Hippocampal formation (tissue), 2 donors: ENCODE measurements at places on chromosomes 5 and 9.

DNA sequence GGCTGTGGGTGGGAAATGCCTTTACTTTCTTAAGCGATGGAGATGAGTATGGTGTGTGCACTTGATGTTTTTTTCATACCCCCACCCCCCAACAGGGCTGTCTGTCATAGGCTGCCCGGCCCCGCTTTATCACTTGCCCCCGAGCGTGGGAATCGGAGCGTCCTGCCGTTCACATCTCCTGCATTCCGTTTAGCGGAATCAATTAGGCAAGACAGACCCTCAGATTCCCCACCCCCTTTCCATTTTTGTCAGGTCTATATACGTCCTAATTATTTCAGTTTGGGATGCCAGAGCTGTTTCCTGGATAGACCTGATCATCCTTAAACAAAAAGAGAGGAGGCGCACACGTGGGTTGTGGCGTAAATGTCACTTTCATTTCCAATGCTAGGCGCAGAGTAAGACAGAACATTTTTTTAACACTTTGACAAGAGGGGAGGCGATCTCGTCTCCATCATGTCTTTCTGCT is 217.2 kb downstream of the MEF2C start:
- no peak for DNase-seq

- DNase-seq = no peak
Measured at GRCh38 chr9:89464300-89464901, 33.5 kb downstream of the SEMA4D start.

GRCh38 chr5:113450462-113450861 is 15.7 kb upstream of the TSSK1B start:
- DNase-seq = no peak

GRCh38 chr9:36471359-36471758 is 71.3 kb upstream of the RNF38 start:
- DNase-seq = no peak

DNA sequence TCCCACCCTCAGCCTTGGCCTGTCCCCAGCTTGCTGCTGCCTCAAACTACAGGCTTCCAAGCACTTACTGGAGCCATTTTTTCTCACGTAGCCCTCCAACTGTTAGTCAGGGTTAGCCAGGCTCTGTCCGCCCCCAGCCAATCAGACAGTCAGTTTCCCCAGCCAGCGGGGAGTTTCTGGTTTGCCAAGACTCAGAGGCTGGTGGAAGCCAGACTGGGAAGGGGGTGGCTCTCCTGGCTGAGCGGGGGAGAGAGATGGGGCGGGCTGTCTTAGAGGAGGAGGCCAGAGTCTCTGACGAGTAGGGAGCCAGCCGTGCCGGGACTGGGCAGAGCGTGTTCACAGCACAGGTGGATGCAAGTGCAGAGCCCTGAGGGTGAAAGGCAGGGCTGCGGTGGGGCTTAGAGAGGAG is 15.3 kb downstream of the PROP1 start:
- no peak for DNase-seq

- no peak for DNase-seq
Measured at GRCh38 chr5:96001262-96001661, 39.6 kb upstream of the ELL2 start.

GRCh38 chr5:136382791-136383190 is 17.4 kb upstream of the TRPC7 start:
- DNase-seq = no peak

DNA sequence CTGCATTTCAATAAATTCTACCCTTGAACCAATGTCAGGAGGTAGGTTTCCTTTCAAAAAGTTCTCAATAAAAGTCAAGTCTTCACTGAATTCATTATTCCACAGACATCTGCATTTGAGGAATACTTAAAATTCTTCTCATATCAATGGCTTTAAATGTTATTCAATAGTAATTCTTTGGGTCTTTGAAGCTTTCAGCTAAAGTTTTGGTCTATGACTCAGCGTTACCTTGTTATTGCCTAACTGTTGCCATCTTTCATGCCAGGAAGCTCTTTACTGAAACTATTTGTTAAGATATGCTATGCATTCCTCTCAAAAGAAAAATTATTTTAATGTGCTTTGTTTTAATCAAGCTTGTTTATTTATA is 170.5 kb downstream of the NNT start:
- no peak for DNase-seq

- DNase-seq = no peak
Measured at GRCh38 chr9:135828656-135829055, 78.7 kb downstream of the CAMSAP1 start.

- DNase-seq = no peak
Measured at GRCh38 chr9:122281368-122281767, 16.7 kb downstream of the MRRF start.

DNA sequence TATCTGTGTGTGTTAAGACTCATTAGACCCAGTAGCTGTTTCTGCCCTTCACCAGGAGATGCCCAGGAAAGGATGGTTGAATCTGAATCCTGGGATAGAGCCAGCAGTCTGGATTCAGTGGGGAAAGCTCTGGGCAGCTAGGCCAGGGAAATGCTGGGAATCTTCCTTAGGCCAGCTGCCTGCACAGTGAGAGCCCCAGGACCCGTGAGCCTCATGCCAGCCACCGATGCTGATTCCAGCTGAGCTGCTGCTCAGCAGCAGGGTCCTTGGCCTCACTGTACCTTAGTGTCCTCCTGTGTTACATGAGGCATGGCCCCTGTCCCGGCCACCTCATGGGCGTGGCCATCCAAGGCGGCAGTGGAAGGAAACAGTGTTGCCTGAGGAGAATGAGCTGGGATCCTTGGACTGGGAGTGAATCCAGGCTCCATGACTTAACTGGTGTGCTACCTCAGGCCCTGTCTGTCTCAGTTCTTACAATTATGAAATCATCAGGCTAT is 87.1 kb downstream of the AMBP start:
- no peak for DNase-seq

- DNase-seq = no peak
Measured at GRCh38 chr5:83689881-83690280, 30.8 kb downstream of the HAPLN1 start.

DNA sequence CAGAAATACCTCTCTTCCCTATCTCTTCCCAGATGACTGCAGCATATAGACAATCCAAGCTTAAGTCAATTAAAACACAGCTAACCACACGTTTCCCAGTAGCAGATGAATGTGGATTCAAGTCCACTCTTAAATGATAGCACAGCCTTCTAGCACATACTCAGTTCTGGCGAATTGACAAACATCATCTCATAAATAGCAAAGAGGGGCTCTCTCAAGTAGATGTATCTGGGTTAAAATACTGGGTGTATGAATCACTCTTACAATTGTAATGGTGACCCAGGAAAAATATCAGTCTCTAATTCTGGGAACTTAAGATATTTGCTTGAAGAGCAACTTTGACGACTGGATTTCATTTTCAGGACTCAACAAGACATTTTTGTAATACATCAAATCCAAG is 67.0 kb upstream of the HAPLN1 start:
- no peak for DNase-seq

DNA sequence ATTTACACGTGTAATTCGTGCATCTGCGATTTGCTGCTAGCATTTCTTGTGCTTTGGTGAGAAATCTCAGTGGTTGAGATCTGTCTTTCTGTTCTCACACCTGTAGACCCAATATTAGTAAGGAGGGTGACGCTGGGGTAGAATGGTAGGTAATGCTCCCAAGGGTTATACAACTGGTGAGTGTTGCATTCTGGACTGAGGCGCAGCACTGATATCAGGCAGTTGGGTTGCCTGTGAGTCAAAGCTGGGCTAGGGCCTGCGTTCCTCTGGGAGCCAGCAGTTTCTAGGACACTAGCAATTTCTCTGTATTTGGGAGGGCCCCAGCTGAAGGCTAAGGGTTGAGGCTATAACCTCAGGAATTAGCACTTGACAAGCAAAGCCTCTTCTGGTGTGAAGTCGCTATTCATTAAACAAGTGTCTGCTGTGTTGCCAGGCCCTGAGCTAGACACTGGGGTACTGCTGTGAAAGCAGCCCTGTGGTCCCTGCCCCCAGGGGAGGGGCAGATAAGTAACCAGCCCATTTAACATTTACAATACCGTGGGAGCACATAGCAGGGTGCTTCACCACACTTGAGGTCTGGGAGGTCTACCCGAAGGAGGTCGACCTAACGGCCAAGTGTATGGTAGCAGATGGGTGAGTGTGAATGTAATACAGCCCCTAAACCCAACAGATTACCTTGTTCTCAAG is 28.7 kb downstream of the LARP1 start:
- no peak for DNase-seq

GRCh38 chr5:64790210-64790609 is 21.5 kb downstream of the CWC27 start:
- no peak for DNase-seq

DNA sequence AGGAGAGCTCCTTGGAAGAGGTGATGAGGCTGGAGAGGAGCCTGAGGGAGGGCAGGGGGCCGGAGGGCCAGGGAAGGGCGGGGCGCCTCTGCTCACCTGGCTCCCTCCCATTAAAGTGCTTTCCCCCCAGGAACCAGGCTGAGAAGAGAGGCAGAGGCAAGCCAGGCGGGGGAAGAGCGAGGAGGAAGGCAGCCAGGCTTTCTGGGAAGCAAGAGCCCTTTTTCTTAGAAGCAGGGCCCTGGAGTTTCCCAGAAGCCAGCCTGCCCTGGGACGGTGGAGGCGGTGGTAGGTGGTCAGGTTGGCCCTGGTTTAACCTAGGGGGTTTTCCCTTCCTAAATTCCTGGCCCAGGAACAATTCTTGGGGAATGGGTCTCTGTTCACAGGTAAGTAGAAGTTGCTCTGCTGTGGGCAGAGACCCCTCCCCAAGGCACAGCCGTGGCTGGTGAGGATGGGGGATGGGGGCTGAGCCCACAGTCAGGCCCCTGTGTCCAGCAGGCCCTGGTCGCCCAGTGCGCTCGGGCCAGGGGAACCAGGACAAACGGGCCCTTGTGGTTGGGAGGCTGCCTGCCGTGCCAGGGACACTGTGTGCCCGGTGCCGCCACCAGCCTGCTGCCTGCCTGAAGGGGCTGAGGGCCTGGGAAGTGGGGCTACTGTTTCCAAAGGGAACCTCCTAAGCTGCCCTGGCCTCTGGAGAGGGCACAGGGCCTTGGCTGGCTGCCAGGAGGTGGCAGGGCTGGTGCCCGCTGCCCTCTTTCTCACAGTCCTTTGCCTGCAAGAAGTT is 16.6 kb upstream of the RALGDS start:
- DNase-seq = peak; percentile 90

GRCh38 chr9:76996700-76997099 is 22.8 kb upstream of the FOXB2 start:
- peak; percentile 4 for DNase-seq

GRCh38 chr5:62144401-62145022 is 161.5 kb upstream of the KIF2A start:
- DNase-seq = peak; percentile 24

DNA sequence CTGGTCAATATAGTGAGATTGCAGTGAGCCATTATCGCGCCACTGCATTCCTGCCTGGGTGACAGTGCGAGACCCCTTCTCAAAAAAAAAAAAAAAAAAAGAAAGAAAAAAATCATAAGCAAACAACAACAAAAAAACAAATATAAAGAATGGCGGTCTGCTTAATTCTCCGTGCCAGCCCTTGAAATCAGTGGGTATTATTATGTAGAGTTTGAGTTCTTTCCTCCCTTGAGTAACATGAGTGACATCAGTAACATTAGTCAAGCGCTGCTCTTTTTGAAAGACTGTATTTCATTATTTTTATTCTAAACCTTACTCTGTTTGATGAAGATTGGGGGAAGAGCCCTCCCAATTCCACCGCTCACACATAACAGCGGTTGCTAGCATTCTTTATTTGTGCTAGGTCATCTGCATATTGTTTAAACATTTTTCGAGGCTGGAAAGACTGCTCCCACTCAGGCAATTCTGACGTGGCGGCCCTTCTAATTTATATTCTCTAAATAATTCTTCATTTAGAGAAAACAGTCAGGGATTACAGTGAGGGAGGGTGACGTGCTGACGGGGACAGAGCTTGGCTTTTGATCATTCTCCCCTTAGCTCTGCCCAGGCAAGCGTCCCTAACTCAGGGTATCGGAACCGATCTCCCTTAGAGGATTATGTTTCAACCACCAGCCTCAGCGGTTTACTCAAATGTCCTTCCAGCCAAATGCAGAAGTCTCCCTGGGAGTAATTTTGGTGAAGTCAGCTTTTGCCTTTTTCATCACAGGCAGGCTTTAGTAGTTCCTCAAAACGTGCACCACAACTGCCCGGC is 860 bp upstream of the MARCHF6 start:
- DNase-seq = peak; percentile 72

- no peak for DNase-seq
Measured at GRCh38 chr5:177478711-177479646, 5.5 kb upstream of the DBN1 start.

DNA sequence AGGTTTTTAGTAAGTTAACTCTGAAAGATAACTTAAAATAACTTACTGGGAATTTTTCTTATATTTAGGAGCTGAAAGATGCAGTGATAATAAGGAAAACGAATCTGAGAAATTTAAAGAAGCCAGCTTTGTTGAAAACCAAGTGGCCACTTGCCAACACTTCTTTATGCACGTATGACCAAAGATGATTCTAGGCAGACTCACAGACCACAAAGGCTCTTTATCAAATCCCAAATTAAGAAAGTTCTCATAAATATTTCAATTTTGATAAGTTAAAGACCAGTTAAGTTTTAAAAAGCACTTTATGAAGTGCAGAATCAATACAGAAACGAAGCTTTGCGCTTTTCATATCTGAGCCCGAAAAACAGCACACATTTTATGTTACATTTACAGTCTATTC is 1.5 kb downstream of the AFF4 start:
- DNase-seq = no peak

- DNase-seq = no peak
Measured at GRCh38 chr9:132233138-132233537, 71.3 kb downstream of the NTNG2 start.

DNA sequence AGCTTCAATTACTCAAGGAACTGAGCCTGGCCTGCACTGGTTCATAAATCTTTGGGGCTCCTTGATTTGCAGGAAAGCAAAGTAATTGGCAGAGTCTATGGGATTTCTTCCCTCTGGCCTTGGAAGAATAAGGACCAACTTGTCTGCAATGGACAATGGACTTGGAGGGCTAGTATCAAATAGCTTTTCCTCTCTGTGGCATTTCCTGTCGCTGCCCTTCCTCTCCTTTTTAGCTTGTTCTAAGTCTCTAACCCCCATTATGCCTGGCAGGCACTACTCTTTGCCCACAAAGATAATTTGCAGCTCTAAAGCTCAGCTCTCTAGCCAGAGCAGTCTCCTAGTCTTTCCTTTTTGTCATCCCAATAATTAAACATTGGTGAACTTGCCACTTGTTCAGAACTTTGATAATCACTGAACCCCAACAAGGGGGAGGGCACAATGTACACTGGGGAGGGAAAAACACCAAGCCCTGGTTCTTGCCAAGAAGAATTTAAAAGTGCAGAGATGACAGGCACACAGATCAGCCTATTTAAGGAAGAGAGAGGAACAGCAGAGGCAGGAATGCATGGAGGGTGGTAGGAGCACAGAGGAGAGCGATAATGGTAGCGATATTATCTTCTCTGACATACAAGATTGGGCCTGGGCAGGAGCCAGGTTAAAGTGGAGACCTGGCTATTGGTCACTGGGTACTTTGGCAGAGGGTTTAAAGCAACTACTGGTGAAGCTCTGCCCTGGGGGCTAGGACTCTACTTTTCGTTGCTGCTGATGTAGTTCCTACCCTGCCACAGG is 38.5 kb downstream of the FAM219A start:
- no peak for DNase-seq

DNA sequence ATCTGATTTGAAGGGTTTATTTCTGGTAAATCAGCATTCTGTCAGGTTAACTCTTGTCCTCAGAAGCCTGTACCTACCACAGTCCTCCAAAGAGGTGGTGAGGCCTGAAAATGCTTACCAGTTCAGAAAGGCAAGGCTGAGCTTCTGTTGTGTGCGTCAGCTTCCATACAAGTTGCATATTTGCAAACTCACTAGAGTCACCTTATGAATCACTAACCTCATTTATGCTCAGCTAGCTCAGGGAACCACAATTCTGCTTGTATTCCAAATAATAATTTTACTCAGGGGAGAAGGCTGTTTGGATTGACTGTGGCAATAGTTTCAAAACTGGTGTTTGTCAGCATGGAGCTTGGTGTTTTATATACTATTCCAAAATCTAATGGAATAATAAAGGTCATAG is 355.1 kb upstream of the RFX3 start:
- no peak for DNase-seq
